Adrenal gland (tissue), 19 donors: ENCODE measurements at places on chromosomes 7 and 10. TPM values are rescaled to one million over a fixed set of nuclear protein-coding genes. Genes with fewer than 3 reads are reported as not detected.

DNA sequence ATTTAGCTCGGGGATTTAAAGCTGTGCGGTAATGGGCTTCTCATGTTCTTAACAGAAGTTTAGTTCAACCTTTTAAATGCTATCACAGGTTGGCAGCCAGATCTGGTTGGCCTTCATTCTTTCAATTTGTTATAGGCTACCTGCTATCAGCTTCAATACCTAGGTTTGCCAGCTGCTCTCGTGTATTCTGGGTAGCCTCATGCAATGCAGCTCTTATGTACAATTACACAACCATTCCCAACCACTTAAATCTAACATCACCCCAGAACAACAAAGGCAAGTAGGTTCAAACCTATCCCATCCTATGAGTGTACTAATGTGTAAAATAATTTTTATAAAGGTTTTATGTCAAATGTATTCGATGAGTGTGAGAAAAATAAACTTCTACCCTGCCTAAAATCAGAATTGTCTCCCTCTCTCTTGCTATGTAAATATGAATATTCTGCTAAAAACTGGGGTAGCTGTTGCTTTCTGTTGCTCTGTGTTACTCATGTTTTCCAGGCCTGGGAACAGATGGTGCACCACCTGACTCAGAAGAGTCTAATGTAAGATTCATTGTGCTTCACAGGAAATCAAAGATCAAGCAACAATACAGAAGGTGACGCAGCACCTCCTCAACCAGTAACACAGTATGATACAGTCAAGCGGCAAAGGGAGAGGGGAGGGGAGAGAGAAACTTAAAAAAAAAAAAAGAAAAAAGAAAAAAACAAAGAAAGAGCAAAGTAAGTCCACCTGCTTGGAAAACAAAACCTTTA, 188.6 kb downstream of the ETV1 start:
- H3K4me1 ChIP-seq: no peaks in the 10 kb centered on the region
- DNase-seq: no peak
- no peak overlapping the region for H3K27ac ChIP-seq
- H3K36me3 ChIP-seq: no peaks in the 10 kb centered on the region
- no peaks in the 10 kb centered on the region for H3K27me3 ChIP-seq

DNA sequence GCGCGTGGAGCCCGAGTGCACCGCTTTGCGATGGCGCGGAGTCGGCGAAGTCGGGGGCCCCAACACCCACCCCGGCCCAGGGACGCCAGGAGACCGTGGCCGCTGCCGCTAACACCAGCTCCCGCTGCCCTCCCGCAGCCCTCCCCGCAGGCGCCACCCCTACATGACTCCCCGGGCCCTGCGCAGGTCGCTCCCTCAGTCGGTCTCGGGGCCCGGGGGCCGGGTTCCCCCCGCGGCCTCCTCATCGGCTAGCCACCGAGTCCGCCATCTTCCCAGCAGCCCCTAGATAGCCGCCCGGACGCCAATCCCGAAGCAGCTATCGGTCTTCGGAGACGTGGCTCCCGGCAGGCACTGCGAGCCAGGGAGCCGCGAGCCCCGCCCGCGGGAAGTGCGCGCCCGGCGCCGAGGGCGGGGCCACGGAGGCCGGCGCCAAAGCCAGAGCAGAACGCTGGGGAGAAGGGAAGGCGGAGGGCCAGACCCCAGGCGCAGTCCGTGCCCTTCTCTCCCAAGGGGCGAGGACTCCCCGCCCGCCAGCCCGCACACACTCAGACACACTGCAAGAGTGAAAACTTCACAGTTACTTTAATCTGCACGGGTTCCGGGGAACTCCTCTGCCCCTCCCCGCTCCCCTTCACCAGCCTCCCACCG, at the start of gene FASTK:
FASTK (minus strand) TSS at position 288 of the 648 bp plus-strand sequence; CDS start at position 245, 43 bp downstream.
- no peaks in the 10 kb centered on the region for H3K27me3 ChIP-seq
- H3K27ac ChIP-seq: peak within 1 kb of the TSS; percentile 84
- peak within 1 kb of the TSS; percentile 81 for H3K4me3 ChIP-seq
- peak; percentile 95 for DNase-seq
- H3K4me1 ChIP-seq: peaks cover 61% of the 10 kb centered on the region

- H3K27me3 ChIP-seq: no peaks in the 10 kb centered on the region
- no peak for DNase-seq
- no peak overlapping the region for H3K4me3 ChIP-seq
These were observed 65.9 kb upstream of the RSU1 start for GRCh38 chr10:16883084-16883483.

DNA sequence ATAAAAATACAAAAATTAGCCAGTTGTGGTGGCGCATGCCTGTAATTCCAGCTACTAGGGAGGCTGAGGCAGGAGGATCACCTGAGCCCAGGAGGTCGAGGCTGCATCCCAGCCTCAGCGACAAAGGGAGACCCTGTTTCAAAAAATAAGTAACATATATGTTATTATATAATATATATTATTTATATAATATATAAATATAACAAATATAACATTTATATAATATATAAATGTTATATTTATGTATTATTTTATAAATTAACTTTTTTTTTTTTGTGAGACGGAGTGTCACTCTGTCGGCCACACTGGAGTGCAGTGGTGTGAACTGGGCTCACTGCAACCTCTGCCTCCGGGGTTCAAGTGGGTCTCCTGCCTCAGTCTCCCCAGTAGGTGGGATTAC, 1.5 kb upstream of the POR start:
- no peaks in the 10 kb centered on the region for H3K27me3 ChIP-seq
- H3K4me1 ChIP-seq: peaks cover 33% of the 10 kb centered on the region
- no peak for DNase-seq
- H3K27ac ChIP-seq: no peak overlapping the region

- no peak overlapping the region for H3K4me3 ChIP-seq
- H3K36me3 ChIP-seq: no peaks in the 10 kb centered on the region
- no peaks in the 10 kb centered on the region for H3K27me3 ChIP-seq
- H3K27ac ChIP-seq: peak overlapping the region; percentile 34
- no peak for DNase-seq
- H3K4me1 ChIP-seq: peaks cover 79% of the 10 kb centered on the region
These were observed 8.5 kb downstream of the ITPRIP start for GRCh38 chr10:104329735-104330134.

DNA sequence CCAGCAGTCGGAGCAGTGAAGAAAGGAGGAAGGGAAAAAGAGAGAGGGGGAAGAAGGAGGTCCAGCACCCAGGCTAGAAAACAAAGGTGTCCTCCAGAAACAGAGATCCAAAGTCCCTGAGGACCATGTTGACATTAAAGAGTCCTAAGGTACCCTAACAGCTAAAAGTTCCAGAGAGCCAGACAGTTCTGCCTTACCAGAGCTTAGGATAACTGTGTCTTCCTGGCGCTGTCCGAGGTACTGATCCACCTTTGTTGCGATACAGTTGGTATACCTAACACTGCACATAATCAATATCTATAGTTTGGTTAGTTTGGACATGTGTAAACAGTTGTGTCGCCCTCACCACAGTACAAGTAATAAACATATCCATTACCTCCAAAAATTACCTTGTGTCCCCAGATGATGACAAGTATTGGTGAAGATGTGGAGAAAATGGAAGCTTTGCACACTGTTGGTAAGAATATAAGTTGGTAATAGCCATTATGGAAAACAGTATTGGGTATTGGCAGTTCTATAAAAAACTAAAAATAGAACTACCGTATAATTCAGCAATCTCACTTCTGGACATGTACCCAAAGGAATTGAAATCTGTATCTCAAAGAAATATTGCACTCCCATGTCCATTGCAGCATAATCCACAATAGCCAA, 59.8 kb downstream of the GRID1 start:
- no peaks in the 10 kb centered on the region for H3K27me3 ChIP-seq
- DNase-seq: no peak
- H3K4me3 ChIP-seq: no peak overlapping the region
- no peak overlapping the region for H3K27ac ChIP-seq
- no peaks in the 10 kb centered on the region for H3K36me3 ChIP-seq

DNA sequence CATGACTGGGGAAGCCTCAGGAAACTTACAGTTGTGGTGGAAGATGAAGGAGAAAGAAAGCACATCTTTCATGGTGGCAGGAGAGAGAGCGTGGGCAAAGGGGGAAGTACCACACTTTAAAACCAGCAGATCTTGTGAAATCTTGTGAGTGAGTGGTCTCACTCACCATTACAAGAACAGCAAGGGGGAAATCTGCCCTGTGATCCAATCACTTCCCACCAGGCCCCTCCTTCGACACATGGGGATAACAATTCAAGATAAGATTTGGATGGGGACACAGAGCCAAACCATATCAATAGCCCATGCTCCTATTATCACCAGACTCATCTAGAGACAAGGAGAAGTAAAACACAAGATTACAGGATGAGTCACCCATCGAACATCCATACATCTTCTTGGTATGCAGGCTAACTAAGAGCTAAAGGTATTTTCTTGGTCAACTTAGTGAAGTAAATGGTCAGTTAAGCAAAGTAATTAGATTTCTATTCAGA, 55.3 kb upstream of the YAE1 start:
- no peaks in the 10 kb centered on the region for H3K4me1 ChIP-seq
- H3K36me3 ChIP-seq: no peaks in the 10 kb centered on the region
- H3K27ac ChIP-seq: no peak overlapping the region
- no peaks in the 10 kb centered on the region for H3K27me3 ChIP-seq
- no peak for DNase-seq
- H3K4me3 ChIP-seq: no peak overlapping the region

- H3K4me3 ChIP-seq: no peak overlapping the region
- no peak overlapping the region for H3K27ac ChIP-seq
- H3K27me3 ChIP-seq: no peaks in the 10 kb centered on the region
These were observed 143.2 kb upstream of the PRSS1 start for GRCh38 chr7:142606081-142606480.

- peak overlapping the region; percentile 97 for H3K4me3 ChIP-seq
- H3K27ac ChIP-seq: no peak overlapping the region
- no peaks in the 10 kb centered on the region for H3K27me3 ChIP-seq
- H3K4me1 ChIP-seq: peaks cover 38% of the 10 kb centered on the region
- H3K36me3 ChIP-seq: no peaks in the 10 kb centered on the region
These were observed 411 bp downstream of the BCCIP start for GRCh38 chr10:125823663-125824251.

- no peaks in the 10 kb centered on the region for H3K27me3 ChIP-seq
- no peaks in the 10 kb centered on the region for H3K36me3 ChIP-seq
- no peaks in the 10 kb centered on the region for H3K4me1 ChIP-seq
- H3K27ac ChIP-seq: no peak overlapping the region
- no peak overlapping the region for H3K4me3 ChIP-seq
These were observed 597.6 kb downstream of the SORCS1 start for GRCh38 chr10:106566873-106567272.

GRCh38 chr10:70425096-70425495, 16.4 kb downstream of the NODAL start:
- no peak overlapping the region for H3K27ac ChIP-seq
- no peak overlapping the region for H3K4me3 ChIP-seq
- DNase-seq: no peak
- no peaks in the 10 kb centered on the region for H3K36me3 ChIP-seq
- H3K27me3 ChIP-seq: no peaks in the 10 kb centered on the region

DNA sequence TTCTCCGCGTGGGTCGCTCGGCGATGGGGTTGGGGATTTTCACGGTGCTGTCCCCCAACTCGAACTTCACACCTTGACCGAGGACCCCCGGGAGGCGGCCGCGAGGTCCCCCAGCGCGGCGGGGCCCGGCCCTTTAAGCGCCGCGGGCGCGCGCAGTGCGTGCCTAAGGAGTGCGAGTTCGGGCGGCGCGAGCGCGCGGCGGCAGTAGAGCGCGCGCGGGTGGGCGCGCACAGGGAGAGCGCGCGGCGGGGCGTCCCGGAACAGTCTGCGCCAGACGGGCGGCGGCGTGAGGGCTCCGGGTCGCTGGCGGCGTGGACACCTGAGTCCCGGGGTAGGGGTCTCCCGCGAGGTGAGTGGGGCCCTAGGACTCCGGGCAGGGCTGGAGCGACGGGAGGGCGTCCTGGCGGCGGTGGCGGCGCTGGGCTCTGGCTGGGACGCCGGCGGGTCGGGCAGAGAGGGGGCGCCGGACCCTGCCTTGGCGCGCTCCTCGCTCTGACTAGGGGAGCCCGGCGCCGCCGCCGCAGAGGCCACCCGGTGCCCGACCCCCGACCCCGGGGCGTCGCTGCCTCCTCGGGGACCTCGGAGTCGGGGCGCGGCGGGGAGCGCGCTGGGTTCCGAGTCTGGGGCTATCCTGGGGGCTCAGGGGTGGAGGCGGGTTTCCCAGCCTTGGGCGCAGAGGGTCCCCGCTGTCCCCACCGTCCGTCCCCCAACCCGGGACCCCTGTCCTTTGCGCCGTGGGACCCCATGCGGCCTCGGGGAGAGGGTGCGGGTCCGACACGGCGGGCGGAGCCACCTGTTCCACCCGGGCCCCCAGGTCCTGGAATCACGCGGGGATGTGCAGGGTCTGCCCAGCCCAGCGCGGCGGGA, at the start of gene PROSER2:
PROSER2 (plus strand) TSS at position 235 of the 867 bp plus-strand sequence. CDS start 28,722 bp downstream, outside the sequence.
- no peaks in the 10 kb centered on the region for H3K4me1 ChIP-seq
- H3K36me3 ChIP-seq: no peaks in the 10 kb centered on the region
- peak within 1 kb of the TSS; percentile 26 for H3K4me3 ChIP-seq

DNA sequence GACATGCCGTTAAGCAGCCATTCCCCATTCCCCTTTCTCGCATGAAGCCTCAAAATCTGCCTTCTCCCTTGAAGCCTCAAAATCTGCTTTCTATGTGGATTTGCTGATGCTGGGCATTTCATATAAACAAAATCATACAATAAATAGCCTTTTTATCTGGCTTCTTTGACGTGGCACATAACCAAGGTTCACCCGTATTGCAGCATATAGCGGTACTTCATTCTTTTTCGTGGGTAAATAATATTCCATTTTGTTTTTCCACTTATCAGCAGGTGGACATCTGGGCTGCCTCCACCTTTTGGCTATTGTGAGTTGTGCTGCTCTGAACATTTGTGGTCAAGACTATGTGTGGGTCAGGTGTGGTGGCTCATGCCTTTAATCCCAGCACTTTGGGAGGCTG, 57.0 kb downstream of the BRI3 start:
- no peak overlapping the region for H3K27ac ChIP-seq
- no peaks in the 10 kb centered on the region for H3K4me1 ChIP-seq
- H3K4me3 ChIP-seq: no peak overlapping the region
- no peaks in the 10 kb centered on the region for H3K36me3 ChIP-seq
- no peaks in the 10 kb centered on the region for H3K27me3 ChIP-seq

DNA sequence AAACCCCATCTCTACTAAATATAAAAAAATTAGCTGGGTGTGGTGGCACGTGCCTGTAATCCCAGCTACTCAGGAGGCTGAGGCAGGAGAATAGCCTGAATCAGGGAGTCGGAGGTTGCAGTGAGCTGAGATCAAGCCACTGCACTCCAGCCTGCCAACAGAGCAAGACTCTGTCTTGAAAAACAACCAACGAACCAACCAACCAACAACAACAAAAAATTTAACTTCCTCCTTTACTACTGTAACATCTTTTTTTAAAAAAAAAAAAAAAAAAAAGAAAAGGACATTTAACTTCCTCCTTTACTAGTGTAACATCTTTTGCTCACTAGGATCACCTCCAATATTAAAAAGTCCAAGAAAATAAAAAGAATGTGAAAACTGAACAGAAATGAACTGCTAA, 92.3 kb upstream of the TMEM168 start:
- no peak overlapping the region for H3K4me3 ChIP-seq
- H3K36me3 ChIP-seq: no peaks in the 10 kb centered on the region
- no peaks in the 10 kb centered on the region for H3K27me3 ChIP-seq
- H3K4me1 ChIP-seq: peaks cover 5% of the 10 kb centered on the region
- H3K27ac ChIP-seq: no peak overlapping the region

Gene TMEM72
- total RNA-seq: not detected

Gene TPK1
- total RNA-seq: 10.3 TPM

Gene ZP3
- total RNA-seq: 6.7 TPM

Gene PRPS1L1
- total RNA-seq: not detected

Gene COL13A1
- total RNA-seq: 3.4 TPM

Gene FAM25G
- total RNA-seq: not detected

Gene RTKN2
- total RNA-seq: not detected
